ENCODE measurements at places on chromosomes 13 and 19. TPM values are rescaled to one million over a fixed set of nuclear protein-coding genes. Genes with fewer than 3 reads are reported as not detected.

NMRK2 gene
- not detected for total RNA-seq

GADD45B gene
- 233 TPM for total RNA-seq

LINGO3 gene
- total RNA-seq, result 0.20 TPM

FCHO1 gene
- total RNA-seq, result 28.6 TPM

RFPL4AL1 gene
- not detected for total RNA-seq

TUBB4A gene
- 1.4 TPM for total RNA-seq

CPT1C gene
- 2.7 TPM for total RNA-seq

HS6ST3 gene
- total RNA-seq, result not detected

DIRAS1 gene
- not detected for total RNA-seq

Measured in natural killer cell treated with Interleukin-12 subunit alpha and Interleukin-12 subunit beta and Interleukin-15 and Interleukin-18, amount 100 ng/mL, for 72 hours (primary cell).